IPS-NIHi11 (cell line): ENCODE measurements at places on chromosomes 2 and 18.

GRCh38 chr2:30194421-30194820 lies 36.9 kb upstream of the LBH start:
- no peak for DNase-seq

DNA sequence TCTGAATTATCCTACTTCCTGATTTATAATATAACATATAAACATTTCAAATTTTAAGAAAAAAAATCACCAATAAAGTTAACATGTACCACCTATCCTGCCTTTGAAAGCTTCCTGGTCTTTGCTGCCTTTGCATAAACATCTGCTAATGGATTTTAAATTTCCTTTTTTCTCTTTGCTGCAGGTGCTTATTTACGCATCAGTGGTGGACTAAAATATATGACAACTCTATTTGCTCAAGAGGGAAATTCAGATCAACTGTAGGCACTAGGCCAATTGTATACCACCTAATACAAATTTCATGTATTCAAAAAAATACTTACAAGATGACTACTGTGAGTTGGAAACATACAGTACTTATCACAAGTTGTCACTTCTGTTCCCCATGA lies 57.2 kb downstream of the RAD51AP2 start:
- no peak for DNase-seq

DNA sequence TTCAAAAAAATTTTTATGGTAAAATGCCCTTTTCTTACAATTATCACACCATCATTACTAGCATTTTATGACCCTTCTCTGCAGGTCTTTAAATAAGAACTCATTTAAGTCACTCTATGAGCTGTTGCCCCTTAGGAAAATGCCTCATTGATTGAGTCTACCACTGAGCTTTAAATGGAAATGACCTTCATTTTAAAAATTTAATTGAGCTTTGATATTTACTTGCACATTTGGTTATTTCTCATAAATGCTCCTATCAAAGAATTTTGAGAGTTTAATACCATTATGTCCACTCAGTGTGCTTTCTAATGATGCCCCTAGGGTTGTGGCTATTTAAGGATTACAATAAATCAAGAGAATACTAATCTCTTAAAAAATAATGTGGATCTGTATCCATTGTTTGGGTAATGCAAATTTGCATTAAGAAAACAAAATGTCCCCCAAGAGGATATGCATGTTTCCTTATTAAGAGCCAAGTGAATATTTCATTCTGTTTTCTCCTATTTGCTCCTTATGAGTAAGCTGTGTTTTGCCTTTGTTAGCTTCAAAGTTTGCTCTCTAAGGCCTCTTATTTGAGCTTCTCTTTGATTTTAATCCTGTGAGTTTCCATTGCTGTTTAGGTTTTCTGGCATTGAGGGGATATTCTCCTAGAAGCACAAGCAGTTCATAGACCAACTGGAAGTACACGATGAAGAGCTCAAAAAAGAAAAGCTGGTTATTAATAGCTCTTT lies 69.8 kb downstream of the CERS6 start:
- DNase-seq: no peak

- DNase-seq: no peak
Measured at GRCh38 chr2:80700961-80701360, 396.4 kb upstream of the LRRTM1 start.

DNA sequence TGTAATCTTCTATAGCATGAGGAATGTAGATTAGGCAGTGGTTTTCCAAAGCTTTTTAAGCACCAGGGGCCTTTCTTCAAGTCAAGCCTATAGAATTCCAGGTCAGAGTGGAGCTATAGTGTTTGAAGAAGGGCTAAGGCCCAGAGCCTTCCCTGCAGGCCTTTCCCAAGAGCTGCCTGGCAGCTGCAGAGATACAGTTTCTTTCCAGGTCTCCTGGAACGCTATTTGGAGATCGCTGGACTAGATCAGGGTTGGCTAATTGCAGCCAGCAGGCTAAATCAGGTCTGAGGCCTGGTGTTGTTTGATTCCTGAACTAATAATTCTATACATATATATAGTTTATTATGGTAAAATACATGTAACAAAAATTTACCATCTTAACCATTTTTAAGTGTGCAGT lies 319.0 kb upstream of the SPRED2 start:
- DNase-seq: no peak

- no peak for DNase-seq
Measured at GRCh38 chr2:97758131-97758705, 44.8 kb downstream of the ZAP70 start.
